ENCODE measurements at places on chromosomes 16 and 17.

DNA sequence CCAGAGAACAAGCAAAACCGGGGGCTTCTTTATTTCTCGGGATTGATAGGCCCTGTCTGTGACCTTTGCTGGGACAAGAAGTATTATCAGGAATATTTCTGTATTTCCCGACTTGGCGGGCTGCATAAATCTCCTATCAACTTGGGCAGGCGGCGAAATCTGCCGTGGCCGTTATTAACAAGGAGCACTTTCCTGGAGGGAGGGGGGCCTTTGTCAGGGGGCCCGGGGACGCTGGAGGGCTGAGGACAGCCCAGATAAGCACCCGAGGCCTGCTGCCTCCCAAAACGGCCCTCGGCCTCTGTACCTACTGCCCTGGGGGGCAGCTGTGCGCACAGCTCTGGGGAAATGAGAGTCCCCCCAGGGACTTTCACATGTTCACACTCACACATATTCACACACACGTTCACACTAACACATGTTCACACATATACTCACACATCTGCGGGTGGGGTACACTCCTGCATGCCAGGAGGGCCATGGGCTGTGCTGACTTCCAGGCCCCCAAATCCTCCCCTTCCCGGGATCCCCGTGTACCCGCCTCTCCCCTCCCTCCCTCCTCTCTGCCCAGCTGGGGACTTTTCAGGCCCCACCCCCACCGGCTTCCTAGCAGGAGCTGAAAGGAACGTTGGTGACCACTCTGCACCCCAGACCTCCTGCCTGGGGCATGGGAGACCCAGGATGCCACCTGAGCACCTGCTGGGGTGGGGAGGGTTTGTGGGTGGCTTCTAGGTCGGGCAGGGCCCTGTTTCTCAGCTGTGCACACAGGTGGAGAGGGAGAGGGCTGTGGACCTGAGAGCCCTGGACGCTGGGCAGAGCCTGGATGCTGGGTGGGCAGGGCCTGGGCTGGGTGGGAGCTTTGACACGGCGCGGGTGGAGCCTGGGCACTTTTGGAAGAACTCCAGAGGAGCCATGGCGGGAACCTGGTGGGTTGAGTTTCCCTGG lies 24.3 kb upstream of the GSE1 start:
- DNase-seq, result no peak

GRCh38 chr17:13005530-13005929 lies 12.3 kb downstream of the ELAC2 start:
- no peak for DNase-seq

GRCh38 chr16:79297296-79297695 lies 303.2 kb downstream of the MAF start:
- no peak for DNase-seq

DNA sequence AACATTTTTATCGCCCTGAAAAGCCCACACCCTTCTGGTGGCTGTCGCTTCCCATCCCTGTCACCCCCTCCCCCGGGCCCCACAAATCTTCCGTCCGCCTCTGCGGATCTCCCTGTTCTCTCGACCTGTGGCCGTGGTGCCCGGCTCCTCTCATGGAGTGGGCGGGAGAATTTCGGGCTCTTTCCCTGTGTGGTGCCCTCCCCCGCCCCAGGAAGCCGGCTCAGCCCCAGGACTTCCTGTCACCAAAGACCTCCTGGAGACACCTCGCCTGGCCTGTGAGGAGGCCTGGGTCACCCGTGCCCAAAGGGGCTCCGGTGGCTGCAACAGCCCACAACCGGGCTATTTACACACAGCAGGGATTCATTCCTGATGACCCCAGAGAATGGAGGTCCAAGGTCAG lies 26.1 kb upstream of the UBE2I start:
- no peak for DNase-seq

- DNase-seq, result no peak
Measured at GRCh38 chr17:81870131-81870980, 781 bp downstream of the ARHGDIA start.

- no peak for DNase-seq
Measured at GRCh38 chr16:25785361-25785760, 93.6 kb downstream of the HS3ST4 start.

GRCh38 chr16:49861299-49861698 lies 5.4 kb upstream of the ZNF423 start:
- no peak for DNase-seq

GRCh38 chr17:74671031-74671771 lies 41.5 kb downstream of the CD300LF start:
- peak; percentile 53 for DNase-seq

- no peak for DNase-seq
Measured at GRCh38 chr16:67447508-67448076, 16.7 kb downstream of the HSD11B2 start.

DNA sequence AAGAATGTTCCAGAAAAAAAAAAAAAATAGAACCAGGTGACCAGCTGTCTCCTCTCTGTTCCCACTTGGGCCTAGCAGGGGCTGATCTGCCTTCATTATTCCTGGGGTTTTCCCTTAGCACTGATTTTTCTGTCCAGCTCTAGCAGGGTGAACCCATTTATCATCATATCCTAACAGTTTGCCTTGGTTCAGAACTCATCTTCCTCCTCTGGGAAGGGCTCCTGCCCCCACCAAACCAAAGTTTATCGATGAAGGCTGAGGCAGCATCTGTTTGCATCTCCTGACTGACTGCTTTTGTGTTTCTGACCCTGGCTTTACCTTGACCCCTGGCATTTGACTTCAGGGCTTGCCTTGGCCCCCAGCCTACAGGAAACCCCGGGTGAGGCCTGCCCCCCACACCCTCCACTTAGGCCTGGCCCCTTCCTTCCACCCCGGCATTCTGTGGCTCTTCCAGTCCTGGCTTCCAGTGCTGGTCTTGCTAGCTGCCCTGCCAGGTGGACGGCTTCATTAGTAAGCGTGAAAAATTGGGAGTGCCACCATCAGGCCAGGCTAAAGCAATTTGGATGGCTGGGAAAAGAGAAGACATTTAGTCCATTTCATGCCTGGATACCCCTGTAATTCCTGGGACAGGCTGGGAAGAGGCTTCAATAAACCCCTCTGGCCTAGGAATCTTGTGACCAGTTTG lies 164.9 kb downstream of the CCDC182 start:
- DNase-seq, result no peak

DNA sequence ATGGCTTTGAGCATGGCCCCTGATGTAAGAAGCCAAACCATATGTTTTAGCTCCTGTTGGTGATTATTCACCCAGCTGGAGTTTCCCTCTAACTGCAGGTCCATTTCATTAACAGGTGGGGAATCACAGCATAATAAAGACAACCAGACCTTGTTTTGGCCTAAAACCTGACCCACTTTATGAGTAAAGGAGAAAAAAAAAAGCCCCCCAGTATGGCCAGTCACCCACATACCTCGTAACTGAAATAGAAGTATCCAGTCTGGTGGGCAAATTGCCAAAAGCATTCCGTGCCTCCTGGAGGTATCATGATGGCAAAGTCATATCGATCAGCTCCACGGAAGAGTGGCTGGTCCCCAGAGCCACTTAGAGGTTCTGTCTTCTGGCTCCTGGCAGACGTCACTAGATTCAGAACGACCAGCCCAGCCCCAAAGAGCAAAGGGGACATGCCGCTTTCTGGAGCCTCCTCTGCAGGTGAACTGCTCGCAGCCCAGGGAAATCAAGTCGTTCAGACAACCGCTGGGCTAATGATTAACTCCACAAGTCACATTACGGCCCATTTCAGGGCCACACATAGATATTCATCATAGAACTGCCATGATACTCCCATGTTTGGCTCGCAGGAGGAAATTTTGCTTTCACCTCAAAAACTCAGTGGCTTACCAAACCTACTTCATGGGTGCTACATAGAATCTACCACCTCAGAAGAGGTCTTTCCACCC lies at the start of gene TMED6:
TMED6 (minus strand) TSS at position 478 of the 719 bp plus-strand sequence; CDS start at position 445, 33 bp downstream.
- DNase-seq, result no peak

- no peak for DNase-seq
Measured at GRCh38 chr16:11325404-11326083, 19.7 kb upstream of the RMI2 start.

GRCh38 chr17:27329146-27329805 lies 35.4 kb downstream of the WSB1 start:
- DNase-seq, result no peak

DNA sequence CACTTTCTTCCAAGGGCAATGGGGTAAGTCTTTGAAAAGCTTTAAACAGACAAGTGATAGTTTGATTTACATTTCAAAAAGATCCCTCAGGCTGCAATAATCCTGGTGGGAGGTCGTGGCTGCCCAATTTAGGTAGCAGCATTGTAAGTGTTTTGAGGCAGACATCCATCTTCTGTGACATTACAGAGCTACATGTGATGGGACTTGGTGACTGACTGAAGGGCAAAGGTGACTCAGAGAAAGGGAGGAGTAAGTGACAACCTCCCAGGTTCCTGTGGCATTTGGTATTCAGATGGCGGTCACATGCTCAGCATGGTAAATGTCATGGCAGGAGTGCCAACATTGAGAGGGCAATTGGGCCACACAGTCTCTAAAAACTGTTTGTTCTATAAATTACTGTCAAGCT lies 26.5 kb downstream of the STAT3 start:
- DNase-seq, result no peak

GRCh38 chr17:55694286-55694910 lies 28.3 kb downstream of the TMEM100 start:
- DNase-seq, result no peak

DNA sequence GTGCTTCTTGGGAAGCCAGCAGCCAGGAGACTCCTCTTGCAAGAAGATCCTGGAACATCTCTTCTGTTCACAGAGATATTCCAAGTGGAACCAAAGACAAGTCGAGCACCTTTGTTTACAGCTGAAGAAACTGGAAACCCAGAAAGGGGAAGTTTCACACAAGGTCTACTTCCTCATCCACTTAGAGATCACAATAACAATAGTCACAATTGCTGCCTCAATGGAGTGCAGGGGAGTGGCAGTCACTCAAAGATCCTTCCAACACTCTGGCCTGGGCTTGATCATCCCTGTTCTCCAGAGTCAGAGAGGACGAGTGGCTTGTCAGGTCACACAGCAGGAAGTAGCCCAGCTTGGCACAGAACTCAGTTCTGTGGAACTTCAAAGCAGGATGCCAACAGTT lies 46.9 kb upstream of the SIAH1 start:
- DNase-seq, result no peak

GRCh38 chr17:14337596-14338079 lies 36.8 kb downstream of the HS3ST3B1 start:
- no peak for DNase-seq

GRCh38 chr17:19486351-19487023 lies 47.2 kb upstream of the SLC47A1 start:
- no peak for DNase-seq

DNA sequence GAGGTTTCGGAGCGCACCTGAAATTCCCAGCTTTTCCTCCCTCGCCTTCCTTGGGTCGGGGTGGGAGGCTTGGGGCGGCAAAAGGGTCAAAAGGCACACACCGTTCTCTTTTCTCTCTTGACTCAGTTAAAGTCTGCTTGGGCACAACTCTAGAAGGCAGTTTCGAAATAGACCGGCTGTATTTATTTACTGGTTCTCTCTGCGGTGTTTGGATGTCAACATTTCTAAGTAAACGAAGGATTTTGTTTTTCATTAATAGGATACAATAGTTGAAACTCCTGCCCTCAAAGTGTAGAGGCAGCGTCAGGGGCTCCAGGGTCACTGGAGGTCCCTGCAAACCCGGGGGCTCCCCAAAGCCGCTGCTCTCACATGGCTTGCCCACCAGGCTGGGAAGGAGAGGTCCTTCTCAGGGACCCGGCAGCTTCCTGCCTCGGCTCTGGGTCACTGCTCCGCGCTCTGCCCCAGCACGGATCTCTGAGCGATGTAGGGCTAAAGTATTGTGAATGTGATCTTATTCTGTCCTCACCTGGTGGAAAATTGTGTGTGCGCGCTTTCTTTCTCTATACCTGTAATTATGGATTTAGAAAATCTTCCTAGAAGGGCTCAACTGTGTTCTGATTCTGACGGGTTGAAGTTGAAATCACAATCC lies 952 bp downstream of the BMERB1 start:
- DNase-seq, result peak; percentile 37

DNA sequence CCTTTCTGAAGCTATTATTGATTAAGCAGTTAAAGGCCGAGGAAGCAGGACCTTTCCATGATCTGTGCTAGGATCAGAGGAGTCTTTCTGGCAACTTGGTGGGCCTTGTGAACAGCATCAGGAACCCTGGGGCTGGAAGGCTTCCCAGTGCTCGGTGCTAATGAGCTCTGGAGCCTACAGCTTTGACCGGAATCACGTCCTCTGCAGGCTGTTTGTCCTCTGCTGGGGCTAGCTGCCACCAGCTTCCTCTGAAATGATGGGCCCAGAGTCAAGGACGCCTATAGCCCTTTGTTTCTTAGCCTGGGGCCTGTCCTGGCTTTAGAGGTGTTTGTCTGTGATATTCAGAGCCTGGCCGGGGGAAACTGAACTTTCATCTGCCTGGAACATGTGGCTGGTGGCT lies 111.6 kb downstream of the SHISA9 start:
- DNase-seq, result no peak

DNA sequence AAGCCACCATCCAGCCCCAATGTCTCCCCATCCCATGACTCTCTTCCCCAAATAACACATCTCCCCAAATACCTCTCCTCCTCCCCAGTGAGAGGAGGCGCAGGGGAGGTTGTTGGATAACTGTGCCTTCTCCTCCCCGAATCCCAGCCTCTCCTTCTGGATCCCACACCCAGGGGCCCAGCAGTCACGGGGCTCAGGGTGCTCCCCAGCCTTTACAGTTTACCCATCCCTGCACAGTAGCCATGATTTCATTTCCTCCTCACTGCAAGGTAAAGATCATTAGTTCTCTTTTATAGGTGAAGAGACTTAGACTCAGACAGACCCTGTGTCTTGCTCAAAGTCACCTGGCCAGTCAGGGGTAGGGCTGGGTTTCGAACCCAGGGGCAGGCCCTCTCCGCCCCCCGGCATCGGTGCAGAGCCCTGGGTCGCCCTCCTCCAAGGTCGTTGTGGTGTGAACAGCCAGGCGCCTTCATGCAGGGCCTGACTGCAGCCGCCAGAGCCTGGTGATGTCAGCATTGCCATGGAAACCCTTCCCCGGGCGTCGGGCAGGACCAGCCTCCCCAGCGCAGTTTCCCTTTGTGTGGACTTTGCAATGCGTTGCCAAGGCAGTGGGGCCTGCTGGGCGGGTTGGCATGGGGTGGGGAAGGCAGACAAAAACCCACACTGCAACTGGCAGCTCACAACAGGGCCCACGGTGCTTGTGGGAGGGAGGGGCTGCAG lies 53.3 kb upstream of the TOB1 start:
- peak; percentile 80 for DNase-seq

GRCh38 chr17:41002814-41003213 lies 3.1 kb upstream of the KRTAP3-2 start:
- no peak for DNase-seq

DNA sequence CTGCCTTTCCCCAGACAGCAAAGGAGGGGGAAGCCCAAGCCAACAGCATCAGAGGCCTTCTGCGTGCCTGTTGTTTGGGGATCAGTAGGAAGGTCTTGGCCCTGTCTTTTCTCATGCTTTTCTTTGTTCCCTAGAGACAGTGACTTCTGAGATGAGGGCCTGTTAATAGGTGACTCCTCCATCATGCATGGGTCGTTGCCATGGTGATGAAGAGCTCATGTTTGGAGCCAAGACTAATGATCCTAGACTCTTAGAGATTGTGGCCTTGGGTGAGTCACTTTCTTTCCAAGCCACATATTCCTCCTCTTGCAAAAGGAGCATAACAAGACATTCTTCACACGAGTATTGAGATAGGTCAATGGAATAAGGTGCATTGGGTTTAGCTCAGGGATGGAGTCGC lies 201.1 kb upstream of the ASIC2 start:
- no peak for DNase-seq

GRCh38 chr17:79083191-79083971 lies 8.8 kb downstream of the ENGASE start:
- peak; percentile 17 for DNase-seq
